ENCODE measurements at places on chromosomes 12 and 14.

GRCh38 chr12:9115731-9116559, at the start of gene A2M:
A2M (minus strand) TSS chr12:9115919; CDS start chr12:9115849, 70 bp downstream.
- peak; percentile 64 for DNase-seq

DNA sequence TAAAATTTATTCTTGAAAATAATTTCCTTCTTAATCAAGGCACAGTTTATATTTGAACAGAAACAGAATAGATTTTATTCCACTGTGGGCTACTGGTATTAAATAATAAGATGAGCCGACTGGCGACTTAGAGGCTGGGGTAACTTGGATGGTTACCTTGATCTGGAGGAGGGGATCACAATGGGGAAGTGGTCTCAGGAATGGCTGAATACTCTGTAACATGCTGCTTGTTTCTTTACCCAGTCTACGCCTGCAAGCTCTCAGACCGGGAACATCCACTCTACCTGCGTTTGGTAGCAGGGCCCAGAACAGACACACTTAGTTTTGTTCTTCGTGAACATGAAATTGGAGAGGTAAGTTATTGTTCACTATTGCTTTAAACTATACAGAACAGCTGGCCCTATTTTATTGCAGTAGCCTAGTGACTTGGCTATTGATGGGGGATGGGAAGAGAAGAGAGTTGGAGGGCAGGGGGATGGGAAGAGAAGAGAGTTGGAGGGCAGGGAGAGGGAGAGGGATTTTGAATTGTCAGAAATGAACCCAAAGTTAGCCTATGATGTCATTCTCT, 67.9 kb downstream of the GNS start:
- no peak for DNase-seq

- no peak for DNase-seq
These were observed 58.3 kb downstream of the SLC8A3 start for GRCh38 chr14:70130482-70130881.

DNA sequence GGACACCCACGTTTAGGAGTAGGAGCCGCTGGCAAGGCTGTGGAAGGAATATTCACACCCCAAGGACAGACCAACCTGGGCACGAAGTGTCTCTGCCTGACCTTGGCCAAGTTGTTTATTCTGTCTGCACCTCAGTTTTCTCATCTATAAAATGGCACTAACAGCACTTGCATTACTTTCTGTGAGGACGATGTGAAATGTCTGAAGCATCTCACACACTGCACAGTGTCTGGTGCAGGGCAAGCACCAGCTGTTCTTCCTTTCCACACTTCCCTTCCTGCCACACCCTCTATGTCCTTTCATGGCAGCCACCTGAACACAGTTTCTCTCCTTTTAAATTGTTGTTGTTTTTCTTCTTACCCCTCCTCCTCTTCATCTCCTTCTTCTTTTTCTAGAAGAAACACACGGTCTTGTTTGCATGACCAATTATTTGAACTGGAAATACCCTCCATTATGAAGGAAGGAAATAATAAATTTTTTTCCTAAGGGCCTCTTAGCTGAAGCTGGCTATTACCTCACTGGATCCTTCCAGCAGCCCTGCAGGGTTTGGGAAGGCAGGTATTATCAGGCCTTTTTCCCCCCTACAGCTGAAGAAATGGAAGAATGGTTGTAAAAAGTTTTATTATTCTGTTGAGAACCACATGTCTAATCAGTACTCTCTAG, 42.9 kb upstream of the ATP23 start:
- no peak for DNase-seq

DNA sequence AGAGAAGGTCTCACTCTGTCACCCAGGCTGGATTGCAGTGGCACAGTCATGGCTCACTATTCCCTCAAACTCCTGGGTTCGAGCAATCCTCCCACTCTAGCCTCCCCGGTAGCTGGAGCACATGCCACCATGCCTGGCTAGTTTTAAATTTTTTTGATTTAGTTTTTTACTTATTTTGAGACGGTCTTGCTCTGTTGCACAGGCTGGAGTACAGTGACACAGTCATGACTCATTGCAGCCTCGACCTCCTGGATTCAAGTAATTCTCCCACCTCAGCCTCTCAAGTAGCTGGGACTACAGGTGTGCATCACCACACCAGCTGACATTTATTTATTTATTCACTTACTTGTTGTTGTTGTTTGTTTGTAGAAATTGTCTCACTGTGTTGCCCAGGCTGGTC, 22.2 kb upstream of the DIP2B start:
- no peak for DNase-seq

- DNase-seq: no peak
These were observed 876.2 kb downstream of the C12orf50 start for GRCh38 chr12:87152841-87153528.

DNA sequence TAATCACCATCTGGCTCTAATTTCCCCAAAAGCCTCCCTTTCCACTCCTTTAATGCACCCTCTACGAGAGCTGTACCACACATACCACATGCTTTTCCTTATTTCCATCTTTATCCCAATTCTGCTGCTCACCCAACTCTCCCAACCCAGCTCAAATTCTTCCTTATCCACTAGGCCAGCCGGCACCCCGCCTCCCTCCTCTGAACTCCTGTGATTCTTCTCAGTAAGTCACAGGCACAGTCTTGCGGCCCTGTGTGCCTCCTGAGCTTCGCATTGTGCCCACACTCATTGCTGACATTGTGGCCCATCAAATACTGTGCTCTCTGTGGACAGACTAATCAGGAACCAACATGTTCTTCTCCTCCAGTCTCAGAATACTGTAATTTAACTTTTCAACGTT, 45.4 kb downstream of the APPL2 start:
- peak; percentile 20 for DNase-seq

- no peak for DNase-seq
These were observed 9.4 kb upstream of the BCL11B start for GRCh38 chr14:99281396-99281795.

DNA sequence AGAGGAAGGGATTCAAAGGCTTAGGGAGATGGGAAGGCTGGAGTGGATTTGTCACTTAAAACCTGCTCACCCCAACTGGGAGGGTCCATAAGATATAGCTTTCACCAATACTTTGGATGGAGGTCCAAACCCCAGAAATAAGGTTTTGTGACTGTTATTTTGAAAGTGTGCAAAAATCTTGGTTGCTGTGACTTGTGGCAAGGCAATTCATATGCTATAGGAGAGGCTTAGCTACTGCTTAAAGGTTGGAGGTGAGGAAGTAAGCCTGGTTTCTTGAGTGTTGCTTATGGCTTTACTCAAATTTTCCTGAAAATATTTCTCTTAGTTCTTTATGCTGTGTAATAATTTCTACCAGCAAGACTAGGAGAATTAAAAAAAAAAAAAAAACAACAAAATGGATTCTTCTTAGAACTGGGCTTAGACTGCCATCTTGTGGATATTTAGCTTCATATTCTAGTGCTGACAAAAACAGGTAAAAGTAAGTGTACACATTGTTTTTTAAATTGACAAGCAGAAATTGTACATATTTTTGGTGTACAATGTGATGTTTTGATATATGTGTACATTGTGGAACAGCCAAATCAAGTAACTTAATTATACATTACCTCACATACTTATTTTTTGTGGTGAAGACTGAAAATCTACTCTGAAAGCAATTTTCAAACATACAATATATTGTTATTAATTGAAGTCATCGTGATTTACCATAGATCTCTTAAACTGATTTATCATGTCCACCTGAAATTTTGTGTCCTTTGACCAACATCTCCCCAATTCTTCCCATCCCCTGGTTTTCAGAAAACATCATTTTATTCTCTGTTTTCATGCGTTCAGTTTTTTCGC, 23.0 kb downstream of the PDE6H start:
- DNase-seq: peak; percentile 74

DNA sequence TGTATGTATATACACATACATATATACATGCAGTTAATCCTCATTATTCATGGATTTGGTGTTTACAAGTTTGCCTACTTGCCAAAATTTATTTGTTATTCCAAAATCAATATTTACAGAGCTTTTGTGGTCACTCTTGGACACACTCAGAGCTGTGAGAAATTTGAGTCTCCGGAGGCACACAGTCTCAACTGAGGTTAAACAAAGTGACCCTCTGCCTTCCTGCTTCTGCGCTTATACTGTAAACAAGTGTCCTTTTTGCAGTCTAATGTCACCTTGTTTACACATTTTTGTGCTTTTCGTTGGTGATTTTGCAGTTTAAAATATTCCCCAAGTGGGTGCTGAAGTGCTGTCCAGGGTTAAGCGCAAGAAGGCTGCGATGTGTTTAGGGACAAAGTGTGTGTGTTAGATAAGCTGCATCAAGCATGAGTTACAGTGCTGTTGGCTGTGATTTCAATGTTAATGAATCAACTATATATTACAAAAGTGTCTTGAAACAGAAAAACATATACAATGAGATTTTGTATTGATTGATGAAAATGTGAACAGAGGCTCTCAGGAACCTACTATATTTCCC, 13.1 kb upstream of the LTA4H start:
- DNase-seq: no peak

GRCh38 chr12:31491841-31492598, 98.9 kb downstream of the DENND5B start:
- DNase-seq: peak; percentile 94

DNA sequence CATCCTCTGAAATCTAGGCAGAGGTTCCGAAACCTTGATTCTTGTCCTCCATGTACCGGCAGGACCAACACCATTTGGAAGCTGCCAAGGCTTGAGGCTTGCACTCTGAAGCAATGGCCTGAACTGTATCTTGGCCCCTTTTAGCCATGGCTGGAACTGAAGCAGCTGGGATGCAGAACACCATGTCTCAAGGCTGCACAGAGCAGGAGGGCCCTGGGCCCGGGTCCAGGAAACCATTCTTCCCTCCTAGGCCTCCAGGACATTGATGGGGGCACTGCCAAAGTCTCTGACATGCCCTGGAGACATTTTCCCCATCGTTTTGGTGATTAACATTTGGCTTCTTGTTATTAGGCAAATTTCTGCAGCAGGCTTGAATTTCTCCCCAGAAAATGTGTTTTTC, 198.7 kb downstream of the EFCAB11 start:
- no peak for DNase-seq

- no peak for DNase-seq
These were observed 69.7 kb downstream of the ARF6 start for GRCh38 chr14:49962621-49963020.

- DNase-seq: no peak
These were observed 9.0 kb downstream of the MVK start for GRCh38 chr12:109582636-109583035.

DNA sequence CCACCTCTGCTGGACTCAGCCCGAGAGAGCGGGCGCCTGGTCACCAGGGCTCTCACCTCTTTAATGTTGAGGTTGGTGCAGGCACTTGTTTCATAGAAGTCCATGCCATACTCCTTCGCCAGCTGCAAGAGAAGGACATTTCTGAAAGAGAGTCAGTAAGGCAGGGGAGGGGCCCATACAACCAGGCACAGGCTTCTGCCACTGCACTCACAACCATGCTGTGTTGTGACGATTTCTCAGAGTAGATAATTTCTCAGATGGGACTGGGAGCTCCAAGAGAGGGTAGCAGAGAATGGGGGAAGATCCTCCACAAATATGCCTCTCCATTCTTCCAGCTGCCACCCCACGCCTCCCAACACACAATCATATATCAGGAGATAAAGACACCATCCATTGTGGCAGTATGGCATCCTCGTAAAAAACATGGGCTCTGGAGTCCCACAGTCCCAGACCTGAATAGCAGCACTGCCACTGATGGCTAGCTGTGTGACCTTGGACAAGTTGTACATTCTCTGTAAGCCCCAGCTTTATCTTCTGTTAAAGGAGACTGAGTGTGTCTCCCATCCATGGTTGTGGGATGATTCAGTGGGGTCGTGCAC, 6.2 kb upstream of the GPX2 start:
- DNase-seq: no peak

GRCh38 chr14:104936361-104937155, 11.9 kb downstream of the PLD4 start:
- DNase-seq: no peak

DNA sequence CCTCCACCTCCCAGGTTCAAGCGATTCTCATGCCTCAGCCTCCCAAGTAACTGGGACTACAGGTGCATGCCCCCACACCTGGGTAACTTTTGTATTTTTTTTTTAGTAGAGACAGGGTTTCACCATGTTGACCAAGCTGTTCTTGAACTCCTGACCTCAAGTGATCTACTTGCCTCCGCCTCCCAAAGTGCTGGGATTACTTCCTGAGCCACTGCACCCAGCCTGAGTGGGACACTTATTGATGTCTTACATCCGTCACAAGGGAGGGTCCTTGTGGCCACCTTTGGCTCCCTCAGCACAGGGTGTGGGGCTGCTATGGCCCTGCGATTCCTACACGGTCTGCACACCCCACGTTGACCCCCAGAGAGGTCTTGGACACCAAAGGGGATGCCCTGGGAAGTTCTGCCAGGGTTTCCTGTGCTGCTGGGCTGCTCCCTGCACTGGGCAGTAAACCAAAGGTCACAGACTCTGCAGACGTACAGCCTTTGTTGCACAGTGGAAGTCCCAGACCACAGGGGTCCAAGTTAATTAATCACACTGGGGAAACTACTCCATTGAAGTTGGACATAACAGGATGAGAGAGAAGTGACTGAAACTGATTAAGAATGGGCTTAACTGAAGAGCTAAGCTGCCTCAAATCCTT, 95.7 kb downstream of the SAMD4A start:
- DNase-seq: no peak

- DNase-seq: no peak
These were observed 1.8 kb upstream of the TESC start for GRCh38 chr12:117100851-117101673.

DNA sequence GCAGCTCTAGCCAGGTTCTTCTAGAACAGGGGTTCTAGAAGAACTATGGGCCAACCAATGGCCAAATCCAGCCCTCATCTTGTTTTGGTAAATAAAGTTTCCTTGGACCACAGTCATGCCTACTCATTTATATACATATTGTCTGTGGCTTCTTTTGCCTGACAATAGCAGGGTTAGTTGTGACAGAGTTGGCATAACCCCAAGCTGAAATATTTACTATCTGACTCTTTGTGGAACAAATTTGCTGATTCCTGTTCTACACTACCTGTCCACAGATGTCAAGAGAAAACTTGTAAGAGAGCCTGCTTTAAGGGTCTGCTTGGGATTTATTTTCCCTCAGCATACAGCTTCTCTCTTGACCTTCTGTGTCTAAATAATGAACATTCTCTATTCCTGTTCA, 289.0 kb downstream of the KSR2 start:
- peak; percentile 71 for DNase-seq

- no peak for DNase-seq
These were observed 879.6 kb upstream of the LRFN5 start for GRCh38 chr14:40727107-40727506.

- DNase-seq: no peak
These were observed 208.5 kb downstream of the SLC41A2 start for GRCh38 chr12:104749545-104749944.

- DNase-seq: no peak
These were observed 96.0 kb downstream of the CNTN1 start for GRCh38 chr12:40788276-40788675.

- DNase-seq: peak; percentile 63
These were observed 98.6 kb downstream of the NT5DC3 start for GRCh38 chr12:103742349-103742932.

- peak; percentile 22 for DNase-seq
These were observed 734 bp downstream of the FIGNL2 start for GRCh38 chr12:51847643-51848325.

GRCh38 chr12:80165746-80166145, 66.4 kb downstream of the OTOGL start:
- DNase-seq: no peak

- DNase-seq: no peak
These were observed 299.2 kb upstream of the FKBP4 start for GRCh38 chr12:2495417-2496112.

GRCh38 chr14:62289471-62289870, 527.3 kb downstream of the SNAPC1 start:
- DNase-seq: peak; percentile 35
